HFF-Myc (cell line): ENCODE measurements at places on chromosomes 5 and 9.

- no peak for DNase-seq
Observed at GRCh38 chr5:138402640-138403039, 36.2 kb upstream of the REEP2 start.

DNA sequence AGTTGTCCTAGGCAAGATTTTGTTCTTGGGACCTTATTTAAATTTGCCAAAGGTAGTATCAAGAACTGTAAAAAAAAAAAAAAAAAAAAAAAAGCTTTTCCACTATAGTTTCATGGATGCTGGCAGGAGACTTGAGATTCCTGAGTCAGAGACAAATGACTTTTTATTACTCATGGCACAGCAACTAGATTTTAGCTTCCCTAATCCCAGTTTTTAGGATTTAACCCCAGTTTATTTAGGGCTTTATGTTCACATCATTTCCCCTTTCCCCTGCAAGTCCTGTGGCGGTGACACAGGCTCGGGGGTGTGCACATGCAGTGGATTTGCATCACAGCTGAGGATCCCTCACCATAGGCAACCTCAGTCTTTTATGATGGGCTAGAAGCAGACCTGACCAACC, 144.9 kb downstream of the GOLPH3 start:
- DNase-seq: no peak

- no peak for DNase-seq
Observed at GRCh38 chr5:34055667-34056066, 12.7 kb upstream of the C1QTNF3 start.

GRCh38 chr9:137251490-137252268, 593 bp downstream of the STPG3 start:
- no peak for DNase-seq

DNA sequence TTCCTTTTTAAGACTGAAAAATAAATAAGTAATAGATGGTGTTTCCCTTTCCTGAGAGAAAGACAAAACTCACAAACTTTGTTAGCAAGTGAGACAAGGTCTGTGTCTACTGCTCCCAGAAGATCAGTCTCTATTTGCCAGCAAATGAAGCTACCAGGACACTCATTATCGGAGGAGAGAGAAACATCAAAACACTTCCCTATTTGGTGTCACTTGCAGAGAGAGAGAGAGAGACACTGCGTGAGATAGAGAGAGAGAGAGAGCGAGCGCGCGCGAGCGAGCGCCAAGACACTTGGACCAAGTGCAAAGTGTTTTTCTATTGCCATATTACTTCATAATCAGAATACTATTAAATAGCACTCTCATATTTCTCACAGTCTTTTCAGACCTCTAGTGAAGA, 142.7 kb downstream of the KCNN2 start:
- no peak for DNase-seq

- no peak for DNase-seq
Observed at GRCh38 chr9:27755846-27756245, 182.6 kb upstream of the C9orf72 start.

DNA sequence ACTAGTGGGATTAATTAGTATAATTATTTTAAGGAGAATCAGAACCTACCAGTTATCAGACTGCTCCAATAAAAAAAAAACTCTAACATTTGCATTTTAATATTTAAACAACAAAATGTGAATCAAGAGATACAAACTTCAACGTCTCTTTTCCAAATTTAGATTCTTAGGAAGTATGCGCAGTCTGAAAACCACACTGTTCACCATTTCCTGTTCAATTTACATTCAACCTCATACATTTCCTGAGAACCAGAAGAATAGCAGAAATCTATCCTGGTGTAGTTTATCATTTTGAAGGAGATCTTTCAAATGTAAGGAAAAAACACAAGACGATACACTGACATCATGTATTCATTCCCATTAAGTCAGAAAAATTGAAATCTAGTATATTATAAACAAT, 869.2 kb downstream of the EFNA5 start:
- no peak for DNase-seq

DNA sequence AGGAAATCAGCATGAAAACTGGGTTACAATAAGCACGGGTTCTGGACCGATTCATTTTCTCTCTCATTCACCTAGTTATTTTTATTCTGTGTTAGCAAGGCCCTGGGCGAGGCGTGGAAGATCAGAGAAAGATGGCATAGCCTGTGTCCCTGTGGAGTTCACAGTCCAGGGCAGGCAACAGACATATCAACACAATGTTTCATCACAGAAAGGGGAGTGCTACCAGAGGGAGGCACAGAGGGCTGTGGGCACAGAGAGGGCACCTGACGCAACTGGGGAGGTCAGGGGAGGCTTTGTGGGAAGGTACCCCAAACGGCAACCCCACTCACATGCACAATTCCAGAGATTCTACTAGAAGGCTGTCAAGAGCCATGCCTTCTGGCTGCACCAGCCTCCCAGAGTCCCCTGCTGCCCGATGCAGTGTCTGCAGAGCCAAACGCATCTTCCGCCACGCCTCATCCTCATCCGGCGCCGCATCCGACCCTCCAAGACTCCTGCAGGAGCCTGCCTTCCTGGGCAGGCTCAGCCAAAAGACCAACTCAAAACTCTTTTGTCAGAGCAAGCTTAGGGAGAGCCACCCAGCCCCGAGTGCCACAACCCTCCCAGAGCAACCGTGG, 1.4 kb downstream of the FAM193B start:
- DNase-seq: no peak

GRCh38 chr5:585556-585955, 26.6 kb upstream of the CEP72 start:
- DNase-seq: no peak

DNA sequence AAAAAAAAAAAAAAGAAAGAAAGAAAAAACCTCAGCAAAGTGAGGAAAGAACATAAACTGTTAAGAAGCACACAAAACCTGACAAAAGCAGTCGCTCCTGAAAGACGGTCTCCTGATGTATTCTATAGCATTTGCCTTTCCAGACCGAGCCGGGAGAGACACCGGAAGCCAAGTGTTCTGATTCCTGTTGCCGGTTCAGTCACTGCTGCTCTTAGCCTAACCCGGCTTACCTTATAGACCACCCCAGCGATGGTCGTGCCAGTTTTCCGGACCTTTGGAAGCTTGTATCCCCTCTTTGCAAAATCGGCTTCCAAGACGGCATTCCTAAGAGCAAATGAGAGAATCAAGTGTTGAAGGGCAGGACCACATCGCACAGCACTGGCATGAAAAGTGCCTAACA, 630 bp downstream of the PSMB7 start:
- DNase-seq: no peak

- DNase-seq: no peak
Observed at GRCh38 chr9:124741149-124741548, 30.0 kb downstream of the NR6A1 start.

GRCh38 chr5:91177085-91177484, 206.0 kb downstream of the ARRDC3 start:
- DNase-seq: no peak

GRCh38 chr5:18152671-18153070, 518.4 kb downstream of the TAF11L14 start:
- DNase-seq: no peak

GRCh38 chr5:1562599-1562998, 38.8 kb upstream of the LPCAT1 start:
- DNase-seq: no peak

GRCh38 chr9:121398374-121398773, 28.3 kb upstream of the STOM start:
- DNase-seq: peak; percentile 90

- no peak for DNase-seq
Observed at GRCh38 chr9:109017061-109017460, 3.8 kb upstream of the CTNNAL1 start.

GRCh38 chr9:99051406-99051805, 53.5 kb upstream of the TGFBR1 start:
- no peak for DNase-seq

- no peak for DNase-seq
Observed at GRCh38 chr9:77433675-77434445, 214.3 kb downstream of the GNA14 start.

GRCh38 chr5:168740811-168741213, 161.6 kb upstream of the PANK3 start:
- no peak for DNase-seq

- no peak for DNase-seq
Observed at GRCh38 chr5:143413958-143414669, 10.6 kb upstream of the NR3C1 start.

- DNase-seq: no peak
Observed at GRCh38 chr5:87389296-87390034, 23.3 kb downstream of the CCNH start.

GRCh38 chr5:1167728-1168709, 33.4 kb upstream of the SLC6A19 start:
- DNase-seq: peak; percentile 72

DNA sequence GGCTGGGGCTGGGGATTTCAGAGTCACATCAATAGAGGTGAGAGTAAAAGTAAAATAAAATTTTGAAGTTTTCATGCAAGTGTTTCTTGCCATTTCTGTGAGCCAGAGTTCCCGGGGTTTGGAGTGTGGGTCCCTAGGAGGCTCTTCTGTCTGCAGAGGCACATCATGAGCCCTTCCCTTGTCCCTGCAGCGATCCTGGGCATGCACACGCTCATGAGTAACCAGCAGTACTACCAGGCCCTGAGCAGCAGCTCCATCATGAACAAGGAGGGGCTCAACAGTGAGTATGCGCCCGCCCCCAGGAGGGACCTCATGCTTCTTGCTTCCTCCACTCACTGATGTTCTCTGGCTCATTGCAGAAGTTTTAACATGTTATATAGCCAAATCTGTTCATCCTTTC, 61.1 kb downstream of the TMOD1 start:
- no peak for DNase-seq

DNA sequence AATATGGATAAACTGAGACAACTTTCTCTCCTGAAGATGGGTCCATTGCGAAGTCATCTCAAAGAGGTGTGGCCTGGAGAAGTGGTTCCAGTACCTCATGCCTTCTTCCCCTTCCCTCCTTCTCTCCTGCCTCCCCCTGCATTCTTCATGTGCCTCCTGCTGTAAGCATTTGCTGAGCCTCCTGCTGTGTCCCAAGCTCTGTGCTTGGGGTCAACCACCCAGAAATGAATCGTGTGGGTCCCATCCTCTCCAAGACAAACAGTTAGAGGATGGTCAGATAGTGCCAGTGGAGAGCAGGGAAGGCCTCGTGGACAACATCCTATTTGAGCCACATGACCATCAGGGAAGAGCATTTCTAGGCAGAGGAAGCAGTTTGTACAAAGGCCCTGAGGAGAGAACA, 53.5 kb downstream of the KCNIP1 start:
- no peak for DNase-seq

GRCh38 chr5:154275566-154275965, 85.0 kb downstream of the GALNT10 start:
- DNase-seq: no peak

- no peak for DNase-seq
Observed at GRCh38 chr9:100352201-100352726, 478 bp downstream of the TEX10 start.

DNA sequence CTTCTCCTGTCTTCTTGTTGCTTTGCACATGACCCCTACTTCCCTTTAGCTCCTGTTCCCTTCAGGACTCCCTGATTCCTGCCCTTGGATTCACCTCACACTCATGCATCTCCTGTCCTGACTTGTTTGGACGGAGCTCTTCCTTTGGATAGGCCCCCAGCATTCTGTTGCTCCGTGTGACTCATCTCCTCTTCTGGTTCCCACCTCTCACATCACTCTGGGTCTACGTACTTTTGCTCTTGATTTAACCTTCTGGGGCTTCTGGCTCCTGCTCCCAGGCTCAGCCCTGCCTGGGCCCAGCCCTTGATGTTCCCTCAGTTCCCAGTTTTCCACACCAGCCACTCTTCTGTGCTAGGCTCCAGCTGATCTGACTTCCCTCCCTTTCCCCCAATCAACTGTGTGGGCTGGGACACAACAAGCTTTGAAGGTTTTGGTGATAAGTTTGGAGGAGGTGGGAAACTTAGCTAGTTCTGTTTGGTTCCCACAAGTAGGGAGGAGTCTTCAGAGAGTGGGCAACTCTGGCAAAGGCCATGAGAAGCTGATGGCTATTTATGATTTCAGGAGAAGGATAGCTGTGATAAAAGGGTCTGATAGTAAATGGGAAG, 331.5 kb downstream of the ARHGEF28 start:
- DNase-seq: no peak

- no peak for DNase-seq
Observed at GRCh38 chr9:18385696-18386490, 88.1 kb upstream of the ADAMTSL1 start.

DNA sequence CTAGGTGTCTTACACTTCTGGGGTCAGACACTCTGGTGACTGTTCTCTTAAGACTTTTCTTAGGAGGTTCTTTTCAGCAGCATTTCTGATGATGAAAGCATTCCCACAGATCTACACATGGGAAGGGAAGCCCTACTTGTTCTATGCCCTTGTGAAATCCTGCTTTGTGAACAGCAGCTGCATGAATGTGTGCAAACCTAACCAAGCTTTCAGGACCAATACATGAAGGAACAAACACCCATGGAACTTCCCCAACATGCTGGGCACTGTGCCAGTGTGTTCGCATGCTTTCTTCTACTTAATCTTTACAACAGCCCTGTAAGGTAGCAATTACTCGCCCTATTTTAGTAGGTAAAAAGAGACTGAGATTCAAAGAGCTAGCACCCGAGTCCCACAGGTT, 439.9 kb upstream of the KLF4 start:
- no peak for DNase-seq

GRCh38 chr5:50340757-50341156, 100.3 kb downstream of the EMB start:
- DNase-seq: no peak

DNA sequence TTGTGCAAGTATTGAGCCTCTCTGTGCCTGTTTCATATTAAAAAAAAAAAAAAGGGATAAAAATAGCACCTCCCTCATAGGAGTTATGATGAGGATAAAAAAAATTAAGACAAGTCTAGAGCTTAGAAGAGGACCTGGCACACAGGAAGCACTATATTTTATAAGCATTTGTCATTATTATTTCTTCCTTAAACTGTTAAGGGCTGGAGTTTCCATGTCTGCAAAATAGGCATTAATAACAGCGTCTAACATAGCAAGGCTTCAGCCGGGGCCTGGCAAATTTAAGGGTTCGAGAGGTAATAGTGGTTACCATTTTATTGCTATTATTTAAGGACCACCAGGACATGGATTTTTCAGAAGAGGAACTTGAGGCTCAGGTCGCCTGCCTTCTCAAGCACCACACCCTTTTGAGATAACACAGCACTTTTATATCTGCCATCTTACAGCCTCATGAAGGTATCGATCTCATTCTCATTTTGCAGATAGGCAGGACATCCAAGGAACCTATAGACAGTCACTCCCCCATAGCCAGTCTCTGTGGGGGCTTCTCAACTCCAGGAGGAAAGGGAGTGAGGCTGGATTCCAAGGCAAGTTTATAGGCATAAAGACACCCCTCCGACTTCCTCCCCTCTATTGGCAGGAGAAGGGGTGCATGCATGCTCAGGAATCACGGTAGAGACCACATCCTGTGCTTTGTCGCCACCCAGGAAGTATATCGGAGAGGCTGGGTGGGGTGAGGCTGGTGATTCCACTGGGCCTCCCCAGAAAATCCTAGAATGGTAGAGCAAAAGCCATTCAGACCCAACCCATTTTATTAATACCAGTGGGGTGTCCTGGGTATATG, 2.4 kb downstream of the ANXA6 start:
- no peak for DNase-seq

DNA sequence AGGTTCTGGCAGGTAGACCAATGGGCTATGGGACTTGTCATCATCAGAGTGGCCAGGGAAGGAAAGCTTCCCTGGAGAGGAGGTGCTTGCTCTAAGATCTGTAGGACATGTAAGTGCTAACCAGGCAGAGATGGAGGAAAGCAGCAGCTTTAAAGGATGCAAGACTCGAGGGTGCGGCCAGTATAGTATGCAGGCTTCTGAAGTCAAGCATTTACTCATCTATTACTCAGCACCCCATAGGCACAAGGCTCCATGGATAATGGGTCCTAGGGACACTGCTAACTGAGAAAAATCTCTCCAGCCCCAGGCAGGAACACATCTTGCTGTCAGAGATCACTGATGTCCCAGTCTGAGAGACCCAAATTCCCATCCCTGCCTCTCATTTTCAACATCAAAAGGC, 49.7 kb downstream of the WWC1 start:
- DNase-seq: no peak
